ENCODE measurements at places on chromosomes 6 and 20.

- peak; percentile 44 for DNase-seq
Observed at GRCh38 chr20:53869466-53870258, 200.7 kb downstream of the BCAS1 start.

GRCh38 chr20:4844751-4845465, 123.2 kb downstream of the PRND start:
- no peak for DNase-seq

DNA sequence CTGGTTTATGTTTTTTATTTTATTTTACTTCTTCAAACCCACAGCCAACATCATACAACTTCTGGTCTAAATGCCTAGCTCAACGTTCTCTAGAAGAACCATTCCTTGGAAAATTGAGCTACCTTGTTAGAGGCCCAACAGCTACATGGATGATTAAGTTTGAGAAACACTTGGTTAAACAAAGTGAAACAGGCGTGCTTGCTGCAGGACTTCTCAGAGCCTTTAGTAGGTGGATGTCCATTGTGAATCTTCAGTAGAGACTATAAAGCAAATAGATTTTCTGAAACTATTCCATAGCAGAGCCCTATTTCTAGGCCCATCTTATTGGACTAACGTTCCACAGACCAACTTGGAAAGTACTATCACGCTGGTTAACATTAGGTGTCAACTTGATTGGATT, 51.3 kb downstream of the BCAS1 start:
- DNase-seq = no peak

DNA sequence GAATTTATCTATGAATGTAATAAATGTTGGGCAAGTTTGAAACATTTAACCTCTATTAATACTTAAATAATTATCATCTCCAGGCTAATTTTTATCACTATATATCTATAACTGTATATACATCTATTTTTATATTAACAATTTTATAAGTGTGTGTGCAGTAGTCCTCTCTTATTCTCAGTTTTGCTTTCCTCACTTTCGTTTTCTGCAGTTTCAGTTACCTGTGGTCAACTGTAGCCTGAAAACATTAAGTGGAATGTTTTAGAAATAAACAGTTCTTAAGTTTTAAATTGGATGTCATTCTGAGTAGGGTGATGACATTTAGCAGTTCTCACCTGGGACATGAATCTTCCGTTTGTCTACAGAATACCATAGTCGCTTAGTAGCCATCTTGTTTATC, 379.4 kb upstream of the MAN1A1 start:
- DNase-seq = no peak

- DNase-seq = no peak
Observed at GRCh38 chr6:15715060-15715459, 52.2 kb upstream of the DTNBP1 start.

DNA sequence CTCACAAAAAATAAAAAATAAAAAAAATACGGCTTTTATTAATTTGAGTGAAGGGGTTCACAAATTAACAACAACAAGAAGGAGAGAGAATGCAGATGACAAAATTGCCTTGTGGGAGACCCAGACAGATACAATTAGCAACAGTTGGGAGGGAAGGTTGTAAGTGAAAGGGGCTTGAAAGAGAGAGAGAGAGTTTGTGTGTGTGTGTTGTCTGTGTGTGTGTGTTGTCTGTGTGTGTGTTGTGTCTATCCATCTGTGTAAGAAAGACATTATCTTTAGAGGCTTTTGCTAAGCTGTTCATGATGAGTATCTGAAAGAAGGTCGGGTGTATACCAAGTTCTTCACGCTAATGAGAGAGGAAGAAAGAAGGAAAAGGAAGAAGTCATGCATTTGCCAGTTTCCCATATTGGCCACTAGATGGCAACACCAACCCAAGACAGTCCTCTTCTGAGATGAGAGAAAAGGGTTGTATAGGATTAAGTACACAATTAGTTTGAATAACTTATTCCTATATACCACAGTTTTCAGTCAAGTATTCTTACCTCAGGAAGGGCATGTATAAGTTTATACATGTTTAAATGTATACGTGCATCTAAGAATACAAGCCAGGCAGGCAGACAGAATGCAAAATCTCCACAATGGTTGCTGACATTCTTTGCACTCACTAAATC, 63.7 kb upstream of the CD2AP start:
- no peak for DNase-seq

DNA sequence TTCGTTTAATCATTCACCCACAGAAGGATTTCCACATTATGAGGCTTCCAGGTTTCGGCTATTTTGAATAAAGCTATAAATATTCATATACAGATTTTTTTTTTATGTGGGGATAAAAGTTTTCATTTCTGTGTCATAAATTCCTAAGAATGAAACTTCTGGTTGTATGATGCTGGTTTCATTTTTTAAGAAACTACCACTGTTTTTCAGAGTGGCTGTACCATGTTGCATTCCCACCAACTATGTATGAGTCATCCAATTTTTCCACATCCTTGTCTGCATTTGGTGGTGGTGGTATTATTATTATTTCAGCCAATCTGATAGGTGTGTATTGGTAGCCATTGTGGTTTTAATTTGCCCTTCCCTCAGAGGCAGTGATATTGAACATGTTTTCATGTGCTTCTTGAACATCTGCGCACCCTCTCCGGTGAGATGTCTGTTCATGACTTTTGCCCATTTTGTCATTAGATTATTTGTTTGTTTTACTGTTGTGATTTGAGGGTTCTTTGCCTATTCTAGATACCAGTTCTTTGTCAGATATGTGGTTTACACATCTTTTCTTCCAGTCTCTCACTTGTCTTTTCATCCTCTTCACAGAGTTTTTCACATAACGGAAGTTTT, 75.5 kb downstream of the DOK5 start:
- no peak for DNase-seq

DNA sequence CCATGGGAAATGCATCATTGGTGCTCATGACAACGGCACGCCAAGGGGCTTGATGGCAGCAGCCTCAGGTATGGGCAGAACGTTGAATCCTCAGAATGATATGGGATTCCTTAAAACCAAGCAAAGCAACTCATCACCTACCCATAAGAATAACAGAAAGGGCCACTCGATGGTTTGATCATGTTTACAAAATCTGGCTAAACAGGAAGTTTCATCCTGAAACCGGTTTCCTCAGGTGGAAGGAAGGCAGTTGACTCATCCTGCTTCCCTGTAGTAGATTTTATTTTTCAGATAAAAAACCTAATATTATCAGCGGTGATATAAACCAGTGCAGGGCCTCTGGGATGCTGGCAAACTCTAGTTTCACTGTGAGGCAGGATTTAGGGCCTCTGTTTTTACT, 136.9 kb upstream of the AGPAT4 start:
- DNase-seq = no peak

DNA sequence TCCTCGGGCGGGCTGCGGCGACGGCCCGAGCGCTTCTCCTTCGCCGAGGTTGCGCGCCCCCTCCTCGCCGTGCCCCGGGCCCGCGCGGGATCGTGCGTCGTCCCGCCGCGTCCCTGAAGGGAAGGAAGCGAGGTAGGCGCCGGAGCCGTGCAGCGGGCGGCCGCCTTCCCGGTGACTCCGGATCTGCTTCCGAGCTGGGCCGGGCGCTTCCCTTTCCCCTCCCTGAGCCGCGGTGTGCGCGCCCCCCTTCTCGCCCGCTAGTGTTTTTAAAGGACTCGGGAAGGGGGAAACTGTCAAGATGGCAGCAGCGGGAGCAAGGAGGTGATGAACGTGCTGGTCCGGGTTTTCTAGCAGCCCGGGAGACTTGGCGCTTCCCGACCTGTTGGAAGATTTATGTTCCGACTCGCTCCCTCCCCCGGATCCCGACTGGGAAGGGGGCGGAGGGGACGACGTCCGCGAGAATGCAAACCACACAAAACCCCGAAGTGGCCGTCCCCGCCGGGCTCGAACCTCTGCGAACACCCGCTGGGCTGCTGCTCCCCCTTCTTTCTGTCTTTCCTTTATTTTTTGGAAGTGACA, 744 bp upstream of the FOXO3 start:
- DNase-seq = no peak

GRCh38 chr20:8386991-8387390, 254.9 kb downstream of the PLCB1 start:
- DNase-seq = no peak

- no peak for DNase-seq
Observed at GRCh38 chr20:21684671-21685070, 20.8 kb upstream of the PAX1 start.

DNA sequence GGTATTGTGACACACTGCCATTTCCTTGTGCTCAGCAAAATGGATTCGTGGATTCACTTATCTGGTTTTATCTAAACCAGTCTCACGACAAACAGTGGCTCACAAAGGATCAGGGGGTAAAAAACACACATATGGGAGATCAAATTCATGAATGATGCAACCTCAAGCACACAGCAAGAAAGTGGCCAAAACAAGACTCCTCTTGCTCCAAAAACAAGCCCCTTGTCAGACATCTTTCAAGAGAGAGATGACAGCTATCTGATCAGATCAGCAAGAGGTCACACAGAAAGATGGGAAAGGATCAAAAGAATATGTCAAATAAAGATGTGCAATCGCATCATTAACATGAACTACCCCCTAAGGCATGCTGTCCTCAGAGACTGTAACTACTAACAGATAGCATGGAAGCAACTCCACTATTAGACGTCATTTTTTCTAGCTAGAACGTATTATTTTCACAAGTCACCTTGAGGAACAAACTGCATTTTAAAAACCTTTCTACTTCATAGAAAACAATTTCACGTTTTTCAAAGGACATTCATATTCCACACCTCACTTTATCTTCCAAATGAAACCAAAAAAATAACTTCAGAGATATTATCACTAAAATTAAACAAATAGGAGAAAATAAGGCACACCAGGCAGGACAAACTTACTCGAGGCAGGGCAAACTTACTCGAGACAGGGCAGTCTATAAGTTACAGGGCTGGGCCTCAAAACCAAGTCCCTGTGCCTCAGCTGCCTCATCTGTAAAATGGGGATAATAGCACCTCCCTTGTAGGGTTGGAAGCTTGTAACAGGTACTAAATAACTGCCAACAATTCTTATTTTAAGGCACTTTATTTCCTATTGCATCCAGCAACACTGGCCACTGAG, 122.3 kb downstream of the PREX1 start:
- no peak for DNase-seq

DNA sequence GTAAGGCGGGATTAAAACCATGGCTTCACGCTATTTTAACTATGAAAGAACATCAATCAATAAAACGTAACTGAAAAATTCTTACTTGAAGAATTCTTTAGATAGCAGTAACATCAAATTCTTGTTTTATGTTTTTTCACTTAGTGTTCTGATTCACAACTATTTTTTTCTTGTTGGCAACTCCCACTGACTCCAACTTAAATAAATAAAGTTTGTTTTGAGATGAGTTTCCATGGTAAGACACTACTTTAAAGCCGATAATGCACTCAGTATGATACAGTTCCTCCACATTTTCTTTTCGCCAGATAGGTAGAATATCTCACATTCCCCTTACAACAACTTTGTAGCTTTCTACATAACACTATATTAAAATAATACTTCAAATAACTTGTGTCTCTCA, 33.1 kb upstream of the CNKSR3 start:
- no peak for DNase-seq

GRCh38 chr6:11851387-11851786, 72.8 kb upstream of the ADTRP start:
- no peak for DNase-seq

DNA sequence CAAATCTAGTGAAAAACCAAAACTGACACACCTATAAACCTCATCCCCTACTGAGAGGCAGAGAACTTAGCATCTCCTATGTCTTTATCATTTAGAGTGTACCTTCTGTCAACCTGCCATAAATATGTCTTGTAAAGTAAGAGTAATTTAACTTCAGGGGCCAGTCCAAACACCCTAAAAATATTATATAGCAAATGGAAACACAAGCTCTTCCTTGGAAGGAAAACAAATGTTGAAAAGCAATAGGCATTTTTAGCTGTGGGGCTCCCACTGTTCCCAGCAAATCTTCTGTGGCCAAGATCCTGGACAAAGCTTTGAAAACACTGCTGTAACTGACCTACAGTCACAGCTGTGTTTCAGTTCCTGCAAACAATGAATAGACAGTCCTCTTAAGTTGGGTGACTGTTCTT, 140.0 kb upstream of the RNF217 start:
- DNase-seq = no peak

DNA sequence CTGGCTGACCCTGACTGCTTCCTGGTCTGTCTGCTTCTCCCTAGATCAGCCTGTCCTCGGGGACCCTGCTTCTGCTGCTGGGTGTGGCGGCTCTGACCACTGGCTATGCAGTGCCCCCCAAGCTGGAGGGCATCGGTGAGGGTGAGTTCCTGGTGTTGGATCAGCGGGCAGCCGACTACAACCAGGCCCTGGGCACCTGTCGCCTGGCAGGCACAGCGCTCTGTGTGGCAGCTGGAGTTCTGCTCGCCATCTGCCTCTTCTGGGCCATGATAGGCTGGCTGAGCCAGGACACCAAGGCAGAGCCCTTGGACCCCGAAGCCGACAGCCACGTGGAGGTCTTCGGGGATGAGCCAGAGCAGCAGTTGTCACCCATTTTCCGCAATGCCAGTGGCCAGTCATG, 6.3 kb downstream of the NRSN2 start:
- no peak for DNase-seq

- no peak for DNase-seq
Observed at GRCh38 chr6:89310929-89311328, 4.2 kb downstream of the GABRR2 start.
